ENCODE measurements at places on chromosomes 4 and X.
A peak's percentile ranks its signal among the peaks of the same experiment; 100 is the strongest.

DNA sequence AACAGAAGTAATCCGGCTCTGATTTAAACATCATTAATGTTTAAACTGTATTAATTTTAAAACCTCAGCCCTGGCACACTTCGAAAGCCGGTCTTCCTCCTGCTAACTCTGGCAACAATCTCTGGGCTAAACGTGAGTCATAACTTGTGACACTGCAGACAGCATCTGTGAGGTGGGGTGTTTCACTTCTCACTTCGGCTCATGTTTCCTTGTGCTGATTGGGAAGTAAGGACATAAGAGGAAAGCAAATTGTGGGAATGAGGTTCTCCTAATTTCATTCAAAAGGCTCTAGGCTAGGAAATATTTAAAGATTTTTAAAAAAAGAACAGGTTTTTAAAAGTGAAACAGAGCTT, 139.9 kb upstream of the USP9X start:
- H3K4me3 ChIP-seq: no peak overlapping the region
- H3K27ac ChIP-seq: no peak overlapping the region
- H3K27me3 ChIP-seq: no peaks in the 10 kb centered on the region
- H3K36me3 ChIP-seq: no peaks in the 10 kb centered on the region
- no peaks in the 10 kb centered on the region for H3K4me1 ChIP-seq

DNA sequence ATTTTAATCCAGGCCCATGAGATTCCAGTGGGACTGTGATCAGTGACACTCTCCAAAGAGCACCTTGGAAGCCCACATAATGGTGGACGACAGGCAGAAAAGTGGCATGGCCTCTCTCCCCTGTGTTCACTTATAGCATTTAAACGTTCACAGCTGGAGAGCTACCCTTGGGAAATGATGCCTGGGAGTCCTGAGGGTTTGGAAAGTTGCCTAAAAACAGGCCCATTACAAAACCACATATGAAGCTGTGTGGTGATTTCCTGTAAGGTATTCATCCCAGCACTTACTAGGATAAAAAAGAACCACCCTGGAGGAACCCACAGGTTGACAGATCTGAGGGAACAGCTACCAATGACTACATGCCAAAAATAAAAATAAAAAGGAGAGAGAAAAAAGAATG, 193.2 kb downstream of the RASL11B start:
- H3K4me1 ChIP-seq: peaks cover 4% of the 10 kb centered on the region
- no peak overlapping the region for H3K4me3 ChIP-seq
- H3K27ac ChIP-seq: no peak overlapping the region
- no peak for DNase-seq

- H3K4me1 ChIP-seq: peaks cover 5% of the 10 kb centered on the region
- H3K4me3 ChIP-seq: no peak overlapping the region
- no peaks in the 10 kb centered on the region for H3K27me3 ChIP-seq
- no peaks in the 10 kb centered on the region for H3K36me3 ChIP-seq
- no peak for DNase-seq
These were observed 196.4 kb upstream of the MAGEB18 start for GRCh38 chrX:25941559-25942250.

GRCh38 chrX:71128915-71129765, 10.7 kb downstream of the MED12 start:
- no peak overlapping the region for H3K27ac ChIP-seq
- peaks cover 16% of the 10 kb centered on the region for H3K4me1 ChIP-seq
- peaks cover 5% of the 10 kb centered on the region for H3K27me3 ChIP-seq
- peak overlapping the region; percentile 63 for H3K4me3 ChIP-seq

DNA sequence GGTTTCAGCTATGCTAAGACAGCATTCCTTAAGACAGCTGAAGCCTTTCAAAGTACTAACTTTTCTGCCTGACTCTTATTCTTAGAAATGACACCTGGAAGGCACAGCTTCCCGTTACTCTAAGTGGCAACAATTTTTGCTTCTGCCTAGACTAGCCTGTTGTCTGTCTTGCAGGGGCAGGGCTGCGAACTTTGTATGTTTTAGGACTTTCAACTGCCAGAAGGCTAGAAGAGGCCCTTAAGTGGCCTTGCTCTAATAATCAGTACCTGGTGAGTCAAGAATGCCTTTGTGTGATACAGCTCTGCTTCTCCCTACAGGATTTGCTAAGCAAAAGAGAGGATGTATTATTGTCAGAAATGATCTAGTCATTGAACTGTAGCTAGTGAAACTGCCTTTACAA, 30.0 kb upstream of the TFDP3 start:
- peaks cover 2% of the 10 kb centered on the region for H3K27me3 ChIP-seq
- DNase-seq: no peak
- H3K4me3 ChIP-seq: no peak overlapping the region

DNA sequence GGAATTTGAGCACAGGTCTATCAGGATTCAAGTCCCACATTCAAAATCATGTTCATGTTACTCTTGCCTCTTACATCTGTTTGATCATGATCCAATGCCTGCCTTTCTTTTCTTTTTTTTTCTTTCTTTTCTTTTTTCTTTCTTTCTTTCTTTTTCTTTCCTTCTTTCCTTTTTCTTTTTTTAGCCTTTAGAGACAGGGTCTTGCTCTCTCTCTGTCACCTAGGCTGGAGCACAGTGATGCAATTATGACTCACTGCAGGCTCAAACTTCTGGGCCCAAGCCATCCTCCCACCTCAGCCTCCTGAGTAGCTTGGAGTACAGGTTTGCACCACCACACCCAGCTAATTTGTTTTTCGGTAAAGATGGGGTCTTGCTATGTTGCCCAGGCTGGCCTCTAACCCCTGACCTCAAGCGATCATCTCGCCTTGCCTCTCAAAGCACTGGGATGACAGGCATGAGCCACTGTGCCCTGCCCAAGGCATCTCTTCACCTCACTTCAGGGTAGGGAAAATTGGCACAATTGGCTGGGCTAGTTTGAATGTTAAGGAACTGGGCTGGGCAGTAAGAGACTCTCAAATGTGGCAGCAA, 359.2 kb downstream of the FBXW7 start:
- no peak overlapping the region for H3K27ac ChIP-seq
- no peaks in the 10 kb centered on the region for H3K4me1 ChIP-seq
- H3K4me3 ChIP-seq: no peak overlapping the region
- H3K36me3 ChIP-seq: no peaks in the 10 kb centered on the region
- peaks cover 2% of the 10 kb centered on the region for H3K27me3 ChIP-seq

DNA sequence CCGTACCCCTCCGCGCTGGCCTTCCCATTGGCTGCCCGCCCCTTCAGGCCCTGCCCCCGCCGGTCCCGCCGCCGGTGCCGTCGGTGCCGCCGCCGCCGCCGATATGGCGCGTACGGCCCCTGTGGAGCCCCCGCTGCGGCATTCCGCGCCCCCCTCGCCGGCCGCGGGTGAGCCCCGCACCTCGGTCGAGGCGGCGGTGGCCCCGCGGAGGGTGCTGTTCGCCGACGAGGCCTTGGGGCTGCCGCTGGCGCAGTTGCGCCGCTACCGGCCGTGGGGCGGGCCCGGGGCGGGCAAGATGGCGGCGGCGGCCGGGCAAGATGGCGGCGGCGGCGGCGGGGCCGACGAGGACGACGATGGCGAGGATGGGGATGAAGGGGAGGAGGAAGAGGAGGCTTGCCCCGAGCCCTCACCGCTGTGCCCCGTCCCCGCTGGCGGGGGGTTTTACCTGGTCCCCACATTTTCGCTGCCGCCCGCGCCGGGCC, at the start of gene PPP1R3F:
TSS of gene PPP1R3F (plus strand) at position 27 of the 482 bp plus-strand sequence. CDS start at position 104, 77 bp downstream.
- no peak for DNase-seq
- H3K27me3 ChIP-seq: peaks cover 13% of the 10 kb centered on the region
- peaks cover 24% of the 10 kb centered on the region for H3K4me1 ChIP-seq
- H3K36me3 ChIP-seq: peaks cover 4% of the 10 kb centered on the region
- peak within 1 kb of the TSS; percentile 99 for H3K4me3 ChIP-seq

- H3K4me1 ChIP-seq: no peaks in the 10 kb centered on the region
- no peak overlapping the region for H3K27ac ChIP-seq
- peaks cover 2% of the 10 kb centered on the region for H3K27me3 ChIP-seq
- H3K4me3 ChIP-seq: no peak overlapping the region
- H3K36me3 ChIP-seq: no peaks in the 10 kb centered on the region
These were observed 37.3 kb downstream of the TSC22D3 start for GRCh38 chrX:107738272-107738671.

GRCh38 chr4:164109503-164109902, 615.0 kb downstream of the TMA16 start:
- H3K4me3 ChIP-seq: no peak overlapping the region
- H3K36me3 ChIP-seq: no peaks in the 10 kb centered on the region
- no peaks in the 10 kb centered on the region for H3K4me1 ChIP-seq

DNA sequence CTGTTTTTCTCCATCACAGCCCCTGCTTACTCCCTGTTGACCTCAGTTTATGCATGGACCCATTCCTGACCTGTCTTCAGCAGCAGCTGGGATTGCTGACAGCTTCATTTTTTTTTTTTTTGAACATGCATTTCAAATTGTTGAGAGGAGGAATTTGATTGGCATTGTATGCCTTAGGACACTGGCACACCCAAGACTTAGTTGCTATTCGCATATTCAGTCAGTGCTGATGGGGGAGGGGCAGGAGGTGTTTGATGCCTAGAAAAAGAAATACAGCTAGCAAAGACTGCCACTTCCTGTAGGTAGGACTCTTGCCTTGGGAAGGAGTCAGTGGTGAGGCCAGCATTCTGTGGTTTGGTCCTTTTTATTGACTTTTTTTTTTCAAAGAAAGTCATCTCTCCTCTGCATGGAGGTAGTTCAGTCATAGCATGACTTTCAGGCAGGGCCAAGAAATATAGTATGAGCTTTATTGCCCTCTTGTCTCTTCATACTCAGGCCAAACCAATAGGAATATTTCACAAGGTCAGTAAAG, 33.6 kb upstream of the XK start:
- H3K4me1 ChIP-seq: no peaks in the 10 kb centered on the region
- peaks cover 2% of the 10 kb centered on the region for H3K27me3 ChIP-seq
- no peak for DNase-seq
- H3K4me3 ChIP-seq: no peak overlapping the region
- no peak overlapping the region for H3K27ac ChIP-seq
- H3K36me3 ChIP-seq: no peaks in the 10 kb centered on the region

DNA sequence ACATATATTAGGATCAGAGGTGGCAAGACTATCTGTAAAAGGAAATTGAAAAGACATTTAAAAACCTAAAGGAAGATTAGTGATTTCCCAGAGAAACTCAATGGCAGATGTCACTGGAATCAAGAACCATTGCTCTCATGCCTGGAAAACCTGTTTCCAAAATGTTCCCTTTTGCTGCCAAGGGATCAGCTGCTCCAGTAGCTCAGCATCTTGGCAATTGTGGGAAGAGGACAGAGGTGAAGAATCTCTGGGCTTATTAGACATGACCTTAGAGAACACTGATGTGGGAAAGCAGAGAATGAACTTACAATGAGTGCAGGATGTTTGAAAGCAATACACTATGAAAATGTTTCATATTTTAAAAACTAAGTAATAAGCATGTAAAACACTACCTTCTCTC, 98.3 kb downstream of the SHROOM3 start:
- H3K27me3 ChIP-seq: no peaks in the 10 kb centered on the region
- no peak overlapping the region for H3K4me3 ChIP-seq
- no peak overlapping the region for H3K27ac ChIP-seq
- H3K4me1 ChIP-seq: no peaks in the 10 kb centered on the region
- no peaks in the 10 kb centered on the region for H3K36me3 ChIP-seq

GRCh38 chrX:981791-982626, 230.4 kb downstream of the CRLF2 start:
- H3K27ac ChIP-seq: no peak overlapping the region
- peaks cover 11% of the 10 kb centered on the region for H3K36me3 ChIP-seq
- DNase-seq: no peak
- H3K4me3 ChIP-seq: no peak overlapping the region

GRCh38 chr4:83231620-83232076, 53.0 kb downstream of the COQ2 start:
- H3K4me3 ChIP-seq: no peak overlapping the region
- DNase-seq: no peak
- no peaks in the 10 kb centered on the region for H3K27me3 ChIP-seq
- no peak overlapping the region for H3K27ac ChIP-seq
- peaks cover 6% of the 10 kb centered on the region for H3K4me1 ChIP-seq

GRCh38 chrX:54171527-54172250, 11.4 kb downstream of the FAM120C start:
- no peaks in the 10 kb centered on the region for H3K36me3 ChIP-seq
- H3K27ac ChIP-seq: no peak overlapping the region

- no peaks in the 10 kb centered on the region for H3K36me3 ChIP-seq
- no peak for DNase-seq
- H3K4me1 ChIP-seq: peaks cover 18% of the 10 kb centered on the region
These were observed 114.5 kb upstream of the ACSL4 start for GRCh38 chrX:109847257-109848187.

GRCh38 chrX:134715930-134716619, 57.8 kb upstream of the PLAC1 start:
- no peak overlapping the region for H3K4me3 ChIP-seq
- H3K27ac ChIP-seq: no peak overlapping the region
- peaks cover 3% of the 10 kb centered on the region for H3K4me1 ChIP-seq
- no peaks in the 10 kb centered on the region for H3K36me3 ChIP-seq

- no peak for DNase-seq
- H3K27me3 ChIP-seq: no peaks in the 10 kb centered on the region
- no peaks in the 10 kb centered on the region for H3K36me3 ChIP-seq
- no peak overlapping the region for H3K27ac ChIP-seq
- no peak overlapping the region for H3K4me3 ChIP-seq
- H3K4me1 ChIP-seq: peaks cover 4% of the 10 kb centered on the region
These were observed 181.0 kb downstream of the SHROOM3 start for GRCh38 chr4:76615999-76616398.

GRCh38 chr4:77950203-77950602, 87.6 kb downstream of the MRPL1 start:
- peaks cover 14% of the 10 kb centered on the region for H3K36me3 ChIP-seq
- H3K27ac ChIP-seq: no peak overlapping the region
- no peaks in the 10 kb centered on the region for H3K27me3 ChIP-seq
- H3K4me3 ChIP-seq: no peak overlapping the region
- H3K4me1 ChIP-seq: no peaks in the 10 kb centered on the region
- DNase-seq: no peak

- H3K27ac ChIP-seq: no peak overlapping the region
- no peaks in the 10 kb centered on the region for H3K4me1 ChIP-seq
- H3K4me3 ChIP-seq: no peak overlapping the region
- no peaks in the 10 kb centered on the region for H3K27me3 ChIP-seq
These were observed 42.2 kb upstream of the DHRSX start for GRCh38 chrX:2542826-2543521.

DNA sequence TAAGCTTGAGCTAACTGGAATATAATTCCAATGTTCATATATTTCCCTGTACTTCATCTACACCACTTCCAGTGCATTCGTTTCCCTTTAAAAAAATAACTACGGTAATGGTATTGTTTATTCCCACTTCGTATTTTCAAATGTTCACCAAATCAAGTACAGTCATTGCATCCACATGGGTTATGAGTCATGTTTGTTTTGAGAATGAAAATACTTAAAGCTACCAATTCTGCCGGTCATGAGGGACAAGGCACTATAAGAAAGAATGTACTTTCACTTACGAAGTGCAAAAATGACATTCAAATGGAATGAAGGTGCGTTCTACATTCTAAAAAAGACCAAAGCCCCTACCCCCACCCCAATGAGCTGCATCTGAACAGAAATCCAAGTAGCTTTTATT, 174.4 kb upstream of the FGF13 start:
- no peak overlapping the region for H3K4me3 ChIP-seq
- H3K27me3 ChIP-seq: no peaks in the 10 kb centered on the region
- DNase-seq: no peak
- H3K36me3 ChIP-seq: no peaks in the 10 kb centered on the region

Data from endothelial cell (in vitro differentiated cells).